ENCODE measurements at places on chromosomes 1 and 21. TPM values are rescaled to one million over a fixed set of nuclear protein-coding genes. Genes with fewer than 3 reads are reported as not detected.
A peak's percentile ranks its signal among the peaks of the same experiment; 100 is the strongest.

GRCh38 chr1:41380195-41380594 is 19.0 kb downstream of the FOXO6 start:
- no peak for DNase-seq

GRCh38 chr21:33522953-33523349 is 19.0 kb downstream of the GART start:
- no peak for DNase-seq

GRCh38 chr1:237799762-237800474 is 90.8 kb downstream of the ZP4 start:
- DNase-seq, result no peak

DNA sequence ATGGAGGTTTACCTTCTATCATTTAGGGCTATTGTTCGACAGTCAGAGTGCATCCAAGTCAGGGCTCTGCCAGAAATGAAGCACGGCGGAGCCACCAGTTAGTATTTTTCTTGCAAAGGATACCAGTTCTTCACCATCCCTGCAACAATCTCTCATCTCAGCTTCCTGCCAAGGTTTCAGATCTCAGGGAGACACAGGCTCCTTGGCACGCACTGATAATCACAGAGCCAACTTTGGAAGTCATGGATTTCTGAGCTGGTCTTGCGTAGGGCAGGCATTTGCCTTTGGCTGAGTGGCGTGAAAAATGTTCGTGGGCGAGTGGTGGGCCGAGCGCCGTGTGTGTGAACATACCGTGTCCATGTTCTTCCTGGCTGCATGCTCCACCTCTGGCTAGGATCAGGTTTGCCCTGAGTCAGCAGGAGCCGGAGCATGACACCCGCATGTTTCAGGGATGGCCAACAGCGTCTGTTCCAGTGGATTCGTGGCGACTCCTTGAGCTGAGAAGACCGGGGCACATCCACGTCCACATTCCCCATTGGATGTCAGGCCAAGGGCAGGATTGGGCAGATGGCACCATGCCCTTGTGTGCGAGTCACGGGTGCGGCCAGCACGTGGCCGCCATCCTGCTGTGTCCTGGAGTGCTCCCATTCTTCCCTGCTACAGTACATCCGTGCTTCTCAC is 118.5 kb upstream of the C1orf174 start:
- peak; percentile 73 for DNase-seq

DNA sequence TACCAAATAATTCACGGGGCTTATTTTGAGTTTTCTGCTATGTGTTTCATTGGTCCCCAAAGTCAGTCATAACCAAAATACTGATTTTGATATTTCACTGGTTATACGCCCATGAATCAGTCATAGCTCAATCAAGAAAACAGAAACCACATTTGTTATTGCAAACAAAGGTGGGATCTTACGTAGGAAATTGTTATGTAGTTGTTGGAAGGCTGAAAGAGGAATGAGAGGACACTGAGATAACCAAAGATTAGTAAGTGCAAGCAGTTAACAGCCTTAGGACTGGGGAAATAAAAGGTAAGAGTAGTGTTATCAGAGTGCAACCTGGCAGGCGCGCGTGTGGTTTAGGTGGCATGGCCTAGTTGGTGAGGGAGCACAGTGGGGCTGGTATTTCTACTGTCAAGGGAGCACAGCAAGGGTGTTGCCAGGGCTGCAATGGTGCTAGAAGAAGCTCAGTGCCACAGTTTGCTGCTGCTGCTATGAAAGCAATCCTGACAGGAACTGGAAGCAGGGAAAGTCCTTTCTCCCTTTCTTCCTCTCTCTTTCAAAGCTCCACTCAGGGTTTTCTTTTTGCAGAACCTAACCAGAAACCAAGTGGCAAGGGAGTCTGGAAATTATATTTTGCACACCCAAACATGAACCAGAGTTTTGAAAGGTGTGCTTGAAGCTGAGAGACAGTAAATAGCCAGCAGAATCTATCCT is 33.7 kb downstream of the RTCA start:
- DNase-seq, result no peak

DIO1 gene
- not detected for total RNA-seq

DNA sequence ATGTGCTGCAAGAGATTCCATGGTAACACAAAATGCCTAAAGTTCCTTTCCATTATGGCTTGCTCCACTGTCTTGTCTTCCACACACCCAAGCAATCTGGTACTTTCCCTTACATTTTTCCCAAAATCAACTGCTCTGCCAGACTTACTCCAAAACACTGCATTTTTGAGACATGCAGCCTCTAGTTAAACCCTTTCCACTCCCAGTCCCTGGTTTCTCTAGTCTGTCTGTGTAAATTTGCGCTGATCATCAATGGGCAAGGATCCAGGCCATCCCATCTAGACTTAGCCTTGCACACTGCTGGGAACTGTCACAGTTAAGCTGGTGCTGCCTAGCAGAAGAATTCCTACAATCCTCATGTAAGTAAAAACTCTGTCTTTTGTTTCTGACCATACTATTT is 47.8 kb downstream of the DAB1 start:
- no peak for DNase-seq

GRCh38 chr1:157085421-157085820 is 14.2 kb downstream of the ETV3L start:
- no peak for DNase-seq

DNA sequence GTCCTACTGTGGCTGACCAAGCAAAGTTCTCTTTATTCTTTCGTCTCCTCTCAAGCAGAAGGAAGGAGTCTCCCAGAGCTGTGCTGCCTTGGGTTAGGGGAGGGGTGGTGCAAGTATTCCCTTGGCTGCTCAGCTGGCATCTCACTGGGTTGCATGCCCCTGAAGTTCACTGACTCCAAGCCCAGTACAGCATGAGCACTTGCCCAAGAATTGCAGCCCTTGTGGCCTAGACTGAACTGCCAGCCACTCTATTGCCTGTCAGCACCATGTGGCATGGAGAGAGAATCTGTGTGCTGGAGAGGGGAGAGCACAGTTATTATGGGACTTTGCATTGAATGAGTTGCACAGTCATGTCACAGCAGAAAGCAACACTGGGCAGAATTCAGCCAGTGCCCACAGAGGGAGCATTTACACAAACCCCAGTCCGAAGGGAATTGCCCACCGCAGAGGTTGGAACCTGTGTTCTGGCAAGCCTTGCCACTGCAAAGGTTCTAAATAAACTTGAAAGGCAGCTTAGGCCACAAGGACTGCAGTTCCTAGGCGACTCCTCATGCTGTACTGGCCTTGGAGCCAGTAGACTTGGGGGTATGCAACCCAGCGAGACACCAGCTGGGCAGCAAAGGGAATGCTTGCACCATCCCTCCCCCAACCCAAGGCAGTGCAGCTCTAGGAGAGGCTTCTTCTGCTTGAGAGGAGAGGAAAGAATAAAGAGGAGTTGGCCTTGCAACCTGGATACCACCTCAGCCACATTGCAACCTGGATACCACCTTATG is 28.8 kb downstream of the DR1 start:
- no peak for DNase-seq

DNA sequence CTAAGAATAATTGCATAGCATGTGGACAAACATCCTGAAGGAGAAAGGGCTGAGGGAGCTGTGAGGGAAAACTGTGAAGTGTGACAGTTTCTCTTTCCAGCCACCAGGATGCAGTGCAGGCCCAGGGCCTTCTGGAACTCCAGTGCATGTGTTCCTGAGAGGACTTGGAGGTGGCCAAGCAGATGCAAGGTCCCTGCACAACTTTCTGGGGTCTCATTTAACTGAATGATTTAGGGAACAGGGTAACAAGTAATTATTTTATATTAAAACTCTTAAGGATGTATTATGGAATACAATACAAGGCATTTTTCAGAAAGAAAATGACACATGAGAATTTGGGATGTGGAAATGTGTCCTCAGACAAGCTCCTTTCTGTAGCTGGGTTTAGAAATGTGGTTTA is 61.2 kb upstream of the MCOLN3 start:
- DNase-seq, result no peak

OR14I1 gene
- total RNA-seq, result not detected

SERPINC1 gene
- not detected for total RNA-seq

AMY1A gene
- total RNA-seq, result not detected

FCER1G gene
- total RNA-seq, result 176 TPM

DNA sequence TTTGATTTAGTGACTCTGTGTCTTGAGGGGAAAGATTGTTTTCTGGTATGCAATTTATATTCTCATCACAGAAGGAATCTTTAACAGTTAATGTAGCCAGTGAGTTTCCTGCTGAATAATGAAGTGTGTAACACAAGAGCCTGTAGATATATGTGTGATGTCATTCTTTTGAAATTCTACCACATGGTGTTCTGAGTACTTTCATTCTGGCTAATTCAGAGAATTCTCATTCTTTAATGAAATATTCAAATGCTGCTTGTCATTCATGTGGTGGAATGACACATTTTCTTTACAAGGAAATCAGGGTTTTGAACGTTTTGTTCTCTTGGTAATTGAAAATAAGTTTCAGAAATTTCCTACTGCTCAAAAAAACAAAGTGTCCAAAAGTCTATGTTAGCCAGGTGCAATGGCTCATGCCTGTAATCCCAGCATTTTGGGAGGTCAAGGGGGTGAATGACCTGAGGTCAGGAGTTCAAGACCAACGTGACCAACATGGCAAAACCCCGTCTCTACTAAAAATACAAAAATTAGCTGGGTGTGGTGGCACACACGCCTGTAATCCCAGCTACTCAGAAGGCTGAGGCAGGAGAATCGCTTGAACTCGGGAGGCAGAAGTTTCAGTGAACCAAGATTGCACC is 79.6 kb downstream of the MAP3K21 start:
- no peak for DNase-seq

RNU1-1 gene
- total RNA-seq, result 6,165 TPM

HRNR gene
- not detected for total RNA-seq

DNA sequence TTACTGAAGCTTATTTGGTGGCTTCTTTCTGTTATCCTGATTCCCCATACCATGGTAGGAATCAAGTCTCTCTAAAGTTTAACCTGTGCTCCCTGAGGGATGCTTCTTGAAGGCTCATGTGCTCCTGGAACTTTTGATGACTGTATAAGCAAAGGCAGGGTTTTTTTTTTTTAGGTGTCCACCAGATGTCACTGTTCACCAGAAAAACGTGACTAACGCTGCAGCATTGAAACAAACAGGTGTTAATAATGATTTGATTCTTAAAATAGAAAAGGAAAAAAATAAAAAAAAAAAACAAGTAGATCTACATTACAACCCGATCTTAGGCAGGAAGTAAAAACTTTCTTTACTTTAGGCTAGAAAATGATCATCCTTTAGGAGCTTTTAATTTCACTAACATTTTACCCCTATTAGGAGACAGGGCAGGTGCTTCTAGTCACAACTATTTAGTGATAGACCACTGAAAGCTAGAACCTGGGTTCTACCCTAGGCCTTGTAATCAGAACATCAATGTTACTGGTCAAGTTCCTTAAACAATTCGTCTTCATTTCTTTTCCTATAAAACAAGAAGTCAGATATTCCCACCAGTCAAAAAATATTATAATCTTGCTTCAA is 223.0 kb downstream of the PLA2G4A start:
- DNase-seq, result no peak

PTPN14 gene
- 47.6 TPM for total RNA-seq

DNA sequence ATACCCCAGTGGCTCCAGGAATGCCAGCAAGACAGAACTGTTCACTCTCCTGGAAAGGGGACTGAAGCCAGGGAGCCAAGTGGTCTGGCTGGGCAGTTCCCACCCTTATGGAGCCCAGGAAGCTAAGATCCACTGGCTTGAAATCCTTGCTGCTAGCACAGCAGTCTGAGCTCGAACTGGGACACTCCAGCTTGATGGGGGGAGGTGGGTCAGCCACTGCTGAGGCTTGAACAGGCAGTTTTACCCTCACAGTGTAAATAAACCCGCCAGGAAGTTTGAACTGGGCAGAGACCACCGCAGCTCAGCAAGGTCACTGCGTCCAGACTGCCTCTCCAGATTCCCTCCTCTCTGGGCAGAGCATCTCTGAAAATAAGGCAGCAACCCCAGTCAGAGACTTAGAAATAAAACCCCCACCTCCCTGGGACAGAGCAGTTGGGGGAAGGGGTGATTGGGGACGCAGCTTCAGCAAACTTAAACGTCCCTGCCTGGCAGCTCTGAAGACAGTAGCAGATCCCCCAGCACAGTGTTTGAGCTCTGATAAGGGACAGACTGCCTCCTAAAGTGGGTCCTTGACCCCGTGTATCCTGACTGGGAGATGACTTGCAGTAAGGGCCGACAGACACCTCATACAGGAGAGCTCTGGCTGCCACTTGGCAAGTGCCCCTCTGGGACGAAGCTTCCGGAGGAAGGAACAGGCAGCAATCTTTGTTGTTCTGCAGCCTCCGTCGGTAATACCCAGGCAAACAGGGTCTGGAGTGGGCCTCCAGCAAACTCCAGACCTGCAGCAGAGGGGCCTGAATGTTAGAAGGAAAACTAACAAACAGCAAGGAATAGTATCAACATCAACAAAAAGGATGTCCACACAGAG is 568.4 kb downstream of the PLA2G4A start:
- no peak for DNase-seq

DNA sequence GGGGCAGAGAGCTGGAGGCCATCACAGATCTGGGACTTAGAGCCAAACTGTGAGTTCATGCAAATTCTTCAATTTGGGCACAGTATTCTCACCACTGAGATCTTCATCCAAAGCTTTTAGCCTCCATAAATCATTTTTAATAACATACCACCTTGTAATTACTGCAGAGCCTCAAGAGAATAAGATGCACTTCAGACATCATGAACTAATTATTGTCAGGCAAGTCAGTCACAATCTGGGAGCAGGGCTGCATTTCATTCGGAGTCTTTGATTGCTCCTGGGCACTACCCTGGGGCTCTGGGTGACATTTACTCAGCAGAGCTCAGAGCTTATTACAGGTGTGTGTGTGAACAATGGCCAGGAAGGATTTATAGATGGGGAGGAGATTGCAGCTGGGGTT is 623.7 kb downstream of the PTPRU start:
- no peak for DNase-seq

DNA sequence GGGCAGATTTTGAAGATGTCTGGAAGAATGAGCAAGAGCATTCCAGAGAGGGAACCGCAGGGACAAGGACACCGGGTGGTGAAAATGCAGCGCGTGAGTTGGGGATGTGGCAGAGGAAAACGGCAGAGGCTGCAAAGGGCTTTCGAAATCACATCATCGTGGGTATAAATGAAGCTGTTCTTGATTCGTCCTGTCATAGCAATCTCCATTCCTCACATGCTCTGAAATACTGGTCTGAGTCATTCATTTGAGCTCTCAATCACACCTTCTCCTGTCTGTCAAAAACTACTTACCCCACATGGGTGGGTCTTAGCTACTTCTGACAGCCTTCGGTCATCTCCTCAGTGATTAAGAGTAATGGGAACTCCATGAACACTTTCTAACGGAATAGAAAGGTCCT is 81.5 kb downstream of the ERG start:
- DNase-seq, result no peak

- DNase-seq, result peak; percentile 65
Measured at GRCh38 chr1:7579831-7580804, 191.0 kb upstream of the VAMP3 start.

- DNase-seq, result no peak
Measured at GRCh38 chr1:214466403-214467077, 84.9 kb downstream of the PTPN14 start.

- DNase-seq, result no peak
Measured at GRCh38 chr21:46376856-46377453, 53.0 kb downstream of the PCNT start.

Data from mesenteric fat pad (tissue), 1 donor.